ENCODE measurements at places on chromosomes 3 and 15.
A peak's percentile ranks its signal among the peaks of the same experiment; 100 is the strongest.

- no peak for DNase-seq
These were observed 128.6 kb downstream of the DUT start for GRCh38 chr15:48459571-48460442.

DNA sequence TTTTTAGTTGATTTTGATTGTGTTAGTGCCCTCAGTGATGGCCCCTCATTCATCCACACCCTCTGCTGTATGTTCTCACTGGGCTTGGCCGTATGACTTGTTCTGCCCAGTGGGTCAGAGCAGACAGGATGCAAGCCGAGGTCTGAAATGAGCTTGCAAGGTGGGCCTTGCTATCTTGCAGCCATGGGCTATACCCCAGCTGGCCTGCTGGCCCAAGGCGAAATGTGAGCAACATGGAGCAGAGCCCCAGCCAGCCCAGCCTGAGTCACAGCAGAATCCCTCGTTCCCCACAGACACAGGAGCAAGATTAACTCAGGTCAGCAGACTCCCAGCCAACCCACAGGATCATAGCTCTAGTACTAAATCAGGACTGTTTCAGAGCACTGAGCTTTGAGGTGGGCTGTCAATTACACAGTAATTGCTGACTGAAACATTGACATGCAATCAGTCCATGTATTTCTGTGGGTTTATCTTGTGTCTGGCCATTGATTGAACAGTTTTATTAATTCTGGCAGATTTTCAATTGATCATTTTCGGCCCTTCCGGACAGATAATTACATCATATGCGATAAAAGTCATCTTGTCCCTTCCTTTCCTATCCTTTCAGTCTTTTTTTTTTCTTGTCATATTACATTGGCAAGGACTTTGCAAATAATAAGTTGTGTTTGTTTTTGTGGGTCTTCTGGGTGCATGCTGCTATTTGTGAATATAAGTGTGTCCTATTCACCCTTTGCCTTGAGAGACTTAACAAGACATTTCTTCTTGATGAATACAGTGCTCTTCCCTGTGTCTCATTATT lies 27.1 kb downstream of the KLF15 start:
- no peak for DNase-seq

- DNase-seq: no peak
These were observed 6.9 kb downstream of the SUCNR1 start for GRCh38 chr3:151880416-151880690.

- DNase-seq: no peak
These were observed 88.6 kb downstream of the RYK start for GRCh38 chr3:134161898-134162615.

- DNase-seq: peak; percentile 17
These were observed 738 bp downstream of the YEATS2 start for GRCh38 chr3:183698318-183698751.

GRCh38 chr15:50100486-50100885 lies 18.5 kb downstream of the ATP8B4 start:
- DNase-seq: no peak

GRCh38 chr15:31814082-31814481 lies 216.2 kb upstream of the CHRNA7 start:
- DNase-seq: no peak

DNA sequence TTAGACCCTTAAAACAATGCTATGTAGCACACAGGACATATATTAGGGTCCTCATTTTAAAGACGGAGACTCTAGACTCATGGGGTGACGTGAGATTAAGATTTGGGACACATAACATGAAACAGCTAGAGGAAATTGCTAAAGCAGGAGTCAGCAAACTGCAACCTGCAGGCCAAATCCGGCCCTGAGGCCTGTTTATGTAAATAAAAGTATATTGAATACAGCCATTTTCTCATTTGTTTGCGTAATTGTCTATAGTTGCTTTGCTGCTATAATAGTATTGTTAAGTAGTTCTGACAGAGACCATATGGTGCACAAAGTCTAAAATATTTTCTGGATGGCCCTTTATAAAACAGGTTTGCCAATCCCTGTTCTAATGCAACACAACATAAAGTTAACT lies 115.5 kb downstream of the TMCO5A start:
- DNase-seq: no peak

- DNase-seq: no peak
These were observed 247.4 kb upstream of the SATB1 start for GRCh38 chr3:18672561-18672960.

DNA sequence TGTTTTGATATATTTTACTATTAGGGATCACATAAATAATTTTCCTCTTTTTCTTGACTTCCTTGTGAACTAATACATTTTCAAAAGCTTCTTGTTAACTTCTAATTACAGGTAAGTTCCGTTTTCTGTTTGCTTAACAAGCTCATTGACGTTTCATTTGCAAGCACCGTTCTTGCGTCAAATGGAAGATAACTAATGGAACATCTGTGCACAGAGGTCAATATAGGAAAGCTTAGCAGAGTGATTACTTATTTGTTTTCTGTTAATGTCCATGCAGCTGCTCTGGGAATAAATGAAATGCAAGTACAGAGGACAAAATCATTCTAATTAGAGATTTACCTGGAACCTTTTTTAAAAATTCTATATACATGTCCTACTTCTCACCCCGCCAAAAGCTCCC lies 115.5 kb upstream of the C2CD4B start:
- no peak for DNase-seq

GRCh38 chr3:195210266-195210973 lies 60.5 kb downstream of the XXYLT1 start:
- DNase-seq: no peak

- no peak for DNase-seq
These were observed 364.0 kb downstream of the ZIC1 start for GRCh38 chr3:147773116-147773630.

GRCh38 chr3:48440590-48440958 lies 517 bp downstream of the TMA7 start:
- no peak for DNase-seq

DNA sequence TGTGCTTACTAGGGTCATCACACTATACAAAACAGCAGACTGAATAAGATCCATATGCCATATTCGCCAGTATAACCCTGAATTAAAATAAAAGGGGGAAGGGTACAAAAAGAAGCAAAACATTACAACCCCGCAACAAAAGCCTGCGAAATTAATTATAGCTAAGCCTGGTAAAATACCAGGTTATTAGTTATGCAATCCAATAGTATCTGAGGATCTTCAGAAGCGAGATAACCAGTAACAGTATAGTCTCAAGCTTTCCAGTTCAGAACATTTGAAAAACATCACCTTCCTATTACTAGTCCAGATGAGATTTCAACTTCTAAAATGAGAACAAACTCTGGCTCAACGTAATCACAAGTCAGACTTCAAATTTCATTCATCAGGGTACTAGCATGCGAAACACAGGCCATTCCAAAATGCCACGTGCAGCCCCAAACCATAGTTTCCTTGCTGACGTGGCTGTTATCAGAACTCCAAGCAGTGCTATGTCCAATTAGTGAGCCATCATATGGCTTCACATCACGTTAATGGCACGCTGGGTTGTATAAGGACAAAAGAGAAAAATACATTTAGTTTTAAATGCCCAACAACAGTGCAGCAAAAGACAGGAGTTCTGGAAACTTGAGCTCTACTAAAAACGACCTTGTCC lies 1.1 kb downstream of the SSR3 start:
- DNase-seq: no peak

DNA sequence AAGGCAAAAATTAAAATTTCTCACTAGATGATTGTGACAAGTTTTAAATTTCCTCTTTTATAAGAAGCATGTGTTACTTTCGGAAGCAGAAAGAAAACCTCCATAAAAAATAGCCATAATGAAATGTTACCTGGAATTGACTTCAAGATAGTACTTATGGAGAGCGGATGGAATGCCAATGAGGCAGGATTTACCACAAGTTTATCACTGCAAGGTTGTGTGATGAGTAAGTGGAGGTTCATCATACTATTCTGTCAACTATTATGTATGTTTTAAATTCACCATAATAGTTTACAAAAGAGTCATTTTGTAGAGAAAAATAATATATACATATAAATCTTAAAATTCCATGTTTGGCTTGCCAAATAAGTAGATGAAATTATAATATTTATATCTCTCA lies 230.3 kb downstream of the SCAPER start:
- no peak for DNase-seq

- no peak for DNase-seq
These were observed 39.1 kb downstream of the GASK1A start for GRCh38 chr3:43018246-43018645.

DNA sequence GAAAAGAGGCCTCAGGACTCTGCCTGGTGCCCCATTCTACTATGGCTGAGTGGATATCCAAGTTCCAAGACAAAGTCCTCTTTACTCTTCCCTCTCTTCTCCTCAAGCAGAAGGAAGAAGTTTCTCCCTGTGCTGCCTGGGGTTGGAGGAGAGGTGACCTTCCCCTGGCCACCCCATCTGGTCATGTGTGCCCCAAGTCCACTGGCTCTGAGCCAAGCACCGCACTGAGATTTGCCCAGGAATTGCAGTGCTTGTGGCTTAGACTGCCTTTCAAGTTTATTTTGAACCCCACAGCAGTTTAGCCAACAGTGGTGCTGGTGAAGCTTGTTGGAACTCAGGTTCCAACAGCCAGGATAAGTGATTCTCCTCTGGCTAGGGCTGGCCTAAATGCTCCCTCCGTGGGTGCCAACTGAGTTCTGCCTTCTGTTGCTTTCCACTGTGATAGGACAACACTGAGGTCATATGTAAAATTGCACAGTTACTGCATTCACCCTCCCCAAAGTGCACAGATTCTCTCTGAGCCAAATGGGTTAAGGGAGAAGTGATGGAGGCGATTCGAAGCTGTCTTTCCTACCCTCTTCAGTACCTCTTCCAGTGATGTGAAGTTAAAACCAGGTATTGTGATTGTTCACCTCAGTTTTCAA lies 69.9 kb downstream of the TMCO5A start:
- DNase-seq: no peak

- DNase-seq: no peak
These were observed 23.9 kb upstream of the SORD start for GRCh38 chr15:44999105-44999504.

GRCh38 chr3:146529021-146529420 lies 15.4 kb downstream of the PLSCR1 start:
- no peak for DNase-seq

- no peak for DNase-seq
These were observed 36.9 kb upstream of the SFMBT1 start for GRCh38 chr3:53082736-53083135.

- no peak for DNase-seq
These were observed 48.0 kb downstream of the EEFSEC start for GRCh38 chr3:128201158-128201755.

GRCh38 chr3:47410801-47411646 lies 30.2 kb downstream of the PTPN23 start:
- no peak for DNase-seq

DNA sequence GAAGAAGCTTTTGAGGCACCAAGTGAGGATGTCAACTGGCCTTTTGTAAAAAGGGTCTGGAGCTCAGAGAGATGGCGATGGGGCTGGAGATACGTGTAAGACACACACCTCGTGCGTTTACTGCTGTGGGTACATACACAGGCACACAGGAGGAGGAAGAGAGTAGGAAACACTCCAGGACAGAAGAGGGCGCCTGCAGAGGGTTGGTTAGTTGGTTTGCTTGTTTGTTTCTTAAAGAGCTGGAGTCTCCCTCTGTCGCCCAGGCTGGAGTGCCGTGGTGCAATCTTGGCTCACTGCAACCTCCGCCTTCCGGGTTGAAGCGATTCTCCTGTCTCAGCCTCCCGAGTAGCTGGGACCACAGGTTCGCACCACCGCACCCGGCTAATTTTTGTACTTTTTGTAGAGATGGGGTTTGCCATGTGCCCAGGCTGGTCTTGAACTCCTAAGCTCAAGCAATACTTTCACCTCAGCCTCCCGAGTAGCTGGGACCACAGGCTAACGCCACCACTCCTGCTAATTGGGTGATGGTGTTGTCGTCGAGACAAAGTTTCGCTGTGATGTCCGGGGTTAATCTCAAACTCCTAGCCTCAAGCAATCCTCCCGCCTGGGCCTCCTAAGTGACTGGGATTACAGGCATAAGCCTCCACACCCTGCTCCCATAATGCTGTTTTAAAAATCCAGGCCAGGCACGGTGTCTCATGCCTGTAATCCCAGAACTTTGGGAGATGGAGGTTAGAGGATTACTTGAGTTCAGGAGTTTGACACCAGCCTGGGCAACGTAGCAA lies 1.3 kb upstream of the PRR20G start:
- no peak for DNase-seq

GRCh38 chr3:120071259-120071658 lies 23.0 kb downstream of the GSK3B start:
- no peak for DNase-seq

DNA sequence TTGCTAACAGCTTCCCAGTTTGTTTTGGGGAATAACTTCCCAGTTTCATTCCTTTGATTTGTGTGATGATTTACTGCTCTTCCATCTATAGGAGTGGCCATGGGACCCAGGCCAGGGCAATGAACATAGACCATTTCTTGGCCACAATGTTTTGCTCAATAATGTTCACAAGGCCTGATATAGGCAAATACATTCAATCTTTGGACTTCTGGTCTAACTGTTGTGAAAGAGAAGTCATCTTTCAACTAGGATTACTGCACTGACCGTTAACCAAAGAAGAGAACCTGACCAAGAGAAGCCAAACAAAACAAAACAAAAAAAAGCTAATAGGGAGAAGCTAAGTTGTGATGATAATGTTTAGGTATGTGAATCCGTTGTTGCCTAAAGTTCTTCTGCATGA lies 221.8 kb upstream of the SUCLG2 start:
- DNase-seq: no peak

DNA sequence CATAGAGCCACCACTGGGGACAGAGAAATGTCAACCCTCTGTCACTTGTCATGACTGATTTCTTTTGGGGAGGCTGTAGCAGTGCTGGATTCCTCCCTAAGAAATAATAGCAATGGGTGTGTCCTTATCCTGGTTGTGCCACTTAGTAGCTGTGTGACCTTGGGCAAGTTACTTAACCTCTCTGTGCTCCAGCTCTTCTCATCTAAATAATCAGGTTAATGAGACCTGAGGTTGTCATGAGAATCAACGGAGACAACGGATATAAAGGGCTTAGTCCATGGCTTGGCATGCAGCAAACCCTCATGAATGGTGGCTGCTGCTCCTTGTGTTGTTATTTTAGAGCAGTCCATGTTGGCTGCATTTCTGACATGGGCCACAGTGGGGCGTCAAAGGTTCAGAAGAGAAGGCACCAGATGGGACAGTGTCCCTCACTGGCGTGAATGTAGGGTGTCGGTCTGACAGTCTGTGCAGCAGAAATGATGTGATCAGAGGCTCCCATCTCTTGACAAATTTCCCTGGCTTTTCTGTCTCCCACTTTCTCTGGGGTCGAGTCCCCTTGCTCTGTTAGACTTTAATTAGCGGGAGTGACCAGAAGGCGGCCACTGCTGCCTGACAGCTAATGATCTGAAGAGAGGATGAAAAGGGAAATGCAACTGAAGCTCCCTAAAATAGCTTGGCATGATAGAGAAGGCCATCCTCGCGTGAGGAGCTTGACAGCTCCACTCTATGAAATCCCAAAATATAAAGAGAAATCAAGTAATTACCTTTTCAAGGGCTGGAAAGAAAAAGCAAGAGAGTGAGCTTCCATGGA lies 209.4 kb downstream of the CADPS start:
- DNase-seq: peak; percentile 67

- DNase-seq: no peak
These were observed 215.5 kb downstream of the LRRC3B start for GRCh38 chr3:26838026-26838425.

All from HEK293T (cell line).